ENCODE measurements at places on chromosomes 5 and 9.

GRCh38 chr5:31853398-31854135 lies 214.6 kb downstream of the PDZD2 start:
- DNase-seq, result no peak

DNA sequence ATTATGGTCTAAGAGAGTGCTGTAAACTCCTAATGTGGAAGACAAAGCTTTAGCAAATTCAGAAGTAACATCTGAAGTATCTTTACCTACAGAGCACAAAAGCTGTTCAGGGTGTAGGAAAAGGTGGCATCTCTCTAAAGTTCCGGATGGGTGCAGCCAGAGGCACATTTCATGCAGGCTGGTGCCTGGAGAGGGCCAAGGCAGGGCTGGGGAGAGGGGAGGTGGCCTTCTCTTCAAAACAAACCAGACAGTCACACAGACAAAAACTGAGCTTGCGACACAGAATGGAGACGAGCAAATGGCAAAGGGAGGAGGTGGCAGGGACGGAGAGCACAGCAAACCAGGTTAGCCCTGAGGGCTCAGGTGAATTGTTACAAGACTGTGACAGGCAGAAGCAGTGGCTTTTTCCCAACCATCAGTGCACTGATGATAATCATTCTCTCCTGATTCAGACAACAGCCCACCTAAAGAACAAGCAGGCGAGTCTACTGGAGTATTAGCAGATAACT lies 121.5 kb upstream of the PCA3 start:
- DNase-seq, result no peak

GRCh38 chr9:134275375-134275774 lies 50.9 kb upstream of the RXRA start:
- DNase-seq, result no peak

- no peak for DNase-seq
These were observed 764.2 kb downstream of the IRX1 start for GRCh38 chr5:4359847-4360246.

Measured in effector memory CD4-positive, alpha-beta T cell (primary cell).